ENCODE measurements at places on chromosomes 6 and 20.

- peak; percentile 63 for DNase-seq
Observed at GRCh38 chr20:53899351-53900167, 170.8 kb downstream of the BCAS1 start.

DNA sequence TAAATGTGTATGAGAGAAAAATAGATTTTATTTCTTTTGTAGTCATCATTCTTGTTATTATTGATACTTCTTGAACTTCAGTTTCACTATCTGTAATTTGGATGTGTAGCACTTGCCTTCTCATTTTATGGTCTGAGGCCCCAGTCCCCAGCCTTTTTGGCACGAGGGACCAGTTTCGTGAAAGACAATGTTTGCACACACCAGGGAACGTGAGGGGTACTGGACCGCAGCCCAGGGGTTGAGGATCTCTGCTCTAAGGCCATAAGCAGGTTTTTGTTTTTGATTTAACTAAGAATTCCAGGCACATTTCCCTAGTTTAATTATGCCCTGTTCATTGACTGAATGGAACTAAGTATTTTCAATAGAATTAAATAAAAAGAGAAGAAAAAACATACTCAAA lies 261.5 kb downstream of the BMP2 start:
- no peak for DNase-seq

GRCh38 chr6:75204959-75205775 lies 686 bp downstream of the COL12A1 start:
- no peak for DNase-seq

GRCh38 chr6:114052141-114052540 lies 81.2 kb upstream of the HDAC2 start:
- DNase-seq: no peak

DNA sequence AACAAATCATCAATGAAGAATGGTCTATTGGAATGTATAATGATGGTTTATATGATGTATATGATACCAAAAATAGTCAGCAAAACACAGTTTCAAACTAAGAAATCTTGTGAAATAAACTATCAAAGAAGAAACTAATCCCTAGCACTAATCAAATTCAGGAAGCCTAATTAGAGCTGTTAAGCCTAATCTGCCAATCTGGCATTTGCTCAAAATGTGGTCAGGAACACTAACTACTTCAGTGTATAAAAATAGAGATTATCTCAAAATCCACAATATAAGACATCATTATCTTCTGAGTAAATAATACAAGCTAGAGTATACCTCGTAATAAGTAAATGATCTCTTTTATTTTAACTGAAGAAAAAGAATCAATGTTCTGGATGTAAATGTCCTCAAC lies 12.8 kb upstream of the AKAP7 start:
- DNase-seq: no peak

Data from activated naive CD8-positive, alpha-beta T cell treated with anti-CD3 and anti-CD28 coated beads, Interleukin-2, amount 50 U/mL, for 16 hours (primary cell).